ENCODE measurements at places on chromosomes 4 and X. TPM values are rescaled to one million over a fixed set of nuclear protein-coding genes. Genes with fewer than 3 reads are reported as not detected.

CCNA2 gene
- 0.81 TPM for total RNA-seq

DMD gene
- 135 TPM for total RNA-seq

DNA sequence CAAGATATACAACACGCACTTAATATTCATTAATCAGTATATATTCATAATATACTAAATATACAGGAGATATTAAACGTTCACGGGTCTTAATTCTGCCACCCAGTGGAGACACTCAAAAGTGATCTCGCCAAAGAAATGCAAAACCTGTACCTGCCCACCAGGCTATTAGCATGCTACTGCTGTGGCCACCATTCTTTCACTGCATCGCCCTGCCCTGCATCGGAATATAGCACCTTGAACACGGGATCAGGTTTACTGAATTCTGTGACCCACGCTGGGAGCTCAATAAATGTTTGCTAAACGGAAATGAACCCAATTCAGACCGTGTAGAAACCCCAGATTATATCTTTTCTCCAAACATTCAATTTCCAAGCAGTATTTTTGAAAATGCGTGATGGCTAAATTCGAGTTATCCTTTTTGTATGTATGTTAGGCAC, 840 bp upstream of the CLCN3 start:
- no peak for DNase-seq

- no peak for DNase-seq
These were observed 17.2 kb downstream of the GPR174 start for GRCh38 chrX:79161655-79162054.

DNA sequence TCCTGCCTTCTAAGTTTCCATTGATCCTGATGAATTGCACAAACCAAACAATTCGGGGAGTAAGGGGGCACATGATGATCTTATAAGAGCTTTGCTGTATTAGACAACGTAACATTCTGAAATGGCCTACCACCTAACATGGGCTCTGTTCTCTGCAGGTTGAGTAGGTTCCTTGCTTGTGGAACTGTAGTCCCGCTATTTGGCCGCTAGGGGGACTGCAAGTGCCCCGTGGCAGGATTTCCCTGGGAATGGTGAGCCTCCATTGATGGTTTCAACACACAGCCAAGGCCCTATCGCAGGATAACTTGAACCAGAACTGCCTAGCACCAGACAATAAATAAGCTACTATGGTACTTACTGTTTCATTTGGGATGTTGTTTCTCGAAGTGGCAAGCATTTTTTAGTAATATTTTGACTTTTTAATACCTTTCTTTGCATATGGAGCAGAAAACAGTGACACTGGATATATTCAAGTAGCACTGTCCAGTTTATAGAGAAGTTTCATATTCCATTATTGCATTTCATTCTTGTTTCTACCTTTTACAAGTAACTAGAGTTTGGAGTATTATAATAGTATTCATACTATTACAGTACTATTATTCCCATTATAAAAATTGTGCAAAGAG, 11.9 kb downstream of the AR start:
- DNase-seq = no peak

DNA sequence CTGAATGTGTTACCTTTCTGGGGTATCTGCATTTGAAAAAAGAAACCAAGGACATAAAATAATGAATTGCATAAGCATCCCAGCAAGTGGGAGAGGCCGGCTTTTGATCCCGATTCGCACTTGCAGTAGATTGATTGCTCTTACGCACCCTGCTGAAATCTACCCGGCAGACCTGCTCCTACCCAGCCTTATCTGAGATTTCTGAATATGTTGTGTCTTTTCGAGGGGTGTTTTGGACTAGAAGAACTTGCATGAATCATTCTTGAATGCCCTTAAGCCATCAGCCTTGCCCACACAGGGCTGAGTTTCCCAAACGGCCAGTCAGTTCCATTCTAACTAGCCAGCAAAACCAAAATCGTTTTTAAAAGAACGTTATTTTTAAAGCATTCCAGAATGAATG, 174.4 kb upstream of the BCOR start:
- no peak for DNase-seq

- DNase-seq = no peak
These were observed 20.4 kb upstream of the SEPSECS start for GRCh38 chr4:25180524-25181131.
